ENCODE measurements at places on chromosomes 6 and 20.
A peak's percentile ranks its signal among the peaks of the same experiment; 100 is the strongest.

- peak; percentile 42 for DNase-seq
These were observed 631 bp downstream of the MDGA1 start for GRCh38 chr6:37696841-37697662.

- no peak for DNase-seq
These were observed 528.7 kb downstream of the CDH26 start for GRCh38 chr20:60486937-60487336.

GRCh38 chr6:166221040-166221439 is 53.4 kb upstream of the TBXT start:
- DNase-seq: no peak

DNA sequence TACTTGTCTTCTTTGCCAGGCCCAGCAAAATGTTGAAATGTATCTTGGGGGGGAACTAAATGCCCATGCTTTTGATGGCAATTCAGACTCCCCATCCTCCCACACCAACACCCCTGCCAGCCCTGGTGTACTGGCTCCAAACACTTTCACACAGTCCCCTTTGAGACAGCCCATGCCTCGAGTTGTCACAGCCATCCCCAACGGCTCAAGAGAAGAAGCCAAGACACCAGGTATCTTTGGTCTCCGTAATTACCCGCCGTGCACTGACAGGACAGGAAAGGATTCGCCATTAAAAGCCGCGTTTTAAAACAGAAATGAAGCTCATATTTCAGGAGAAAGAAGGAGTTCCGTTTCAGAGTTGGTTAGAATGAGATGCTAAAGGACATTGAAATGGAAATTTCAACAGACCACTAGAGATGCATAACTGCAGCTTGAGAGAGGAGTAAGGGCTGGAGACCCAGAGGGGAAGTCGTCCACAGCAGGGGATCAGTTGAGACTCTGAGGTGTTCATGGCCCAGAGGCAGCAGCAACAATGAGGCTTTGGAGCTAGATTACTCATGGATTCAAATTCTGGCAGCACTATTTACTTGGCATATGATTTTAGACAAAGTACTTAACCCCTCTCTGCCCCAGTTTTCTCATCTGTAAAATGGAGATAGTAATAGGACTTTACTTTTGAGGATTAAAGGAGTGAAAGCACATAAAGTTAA is 63.5 kb upstream of the ADGRF1 start:
- no peak for DNase-seq

GRCh38 chr20:56322681-56323080 is 36.1 kb upstream of the FAM210B start:
- no peak for DNase-seq

- no peak for DNase-seq
These were observed 119.9 kb downstream of the SULF2 start for GRCh38 chr20:47665221-47665991.

GRCh38 chr6:101992286-101992685 is 598.8 kb downstream of the GRIK2 start:
- DNase-seq: no peak

DNA sequence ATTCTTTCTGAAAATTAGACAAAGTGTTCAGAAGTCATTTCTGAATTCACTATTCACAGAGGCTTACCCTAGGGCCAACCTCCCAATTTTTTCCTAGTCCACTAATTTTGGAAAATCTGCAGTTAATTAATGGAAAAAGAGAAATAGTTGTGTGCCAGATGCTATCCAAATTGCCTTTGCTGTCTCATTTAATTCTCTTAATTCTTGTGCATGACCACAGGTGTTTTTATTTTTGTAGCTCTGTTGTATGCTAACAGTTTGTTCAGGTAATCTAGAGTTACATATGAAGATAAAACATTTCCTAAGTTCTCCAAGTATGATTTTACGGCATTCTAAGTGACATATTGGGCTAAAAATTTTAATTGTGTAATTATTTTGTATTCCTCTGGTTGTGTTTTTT is 96.8 kb downstream of the SCAF8 start:
- DNase-seq: no peak

GRCh38 chr6:34390531-34391472 is 1.7 kb downstream of the NUDT3 start:
- peak; percentile 22 for DNase-seq

DNA sequence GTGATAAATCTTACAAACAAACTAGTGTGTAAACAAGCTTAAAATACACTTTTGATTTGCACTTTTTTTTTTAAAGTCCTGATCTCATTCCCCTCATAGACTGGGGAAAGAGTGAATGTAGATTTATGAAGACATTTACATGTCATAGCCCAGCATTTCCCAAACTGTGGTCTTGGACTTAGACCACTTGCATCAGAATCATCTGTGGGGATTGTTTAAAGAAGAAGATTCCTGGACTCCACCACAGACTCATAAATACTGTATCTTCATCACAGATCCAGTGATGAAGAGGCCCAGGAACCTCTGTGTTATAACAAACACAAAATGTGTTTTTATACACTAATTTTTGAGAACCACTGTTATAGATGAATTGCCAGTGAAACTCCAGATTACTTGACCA is 99.5 kb downstream of the KCNQ5 start:
- DNase-seq: no peak

DNA sequence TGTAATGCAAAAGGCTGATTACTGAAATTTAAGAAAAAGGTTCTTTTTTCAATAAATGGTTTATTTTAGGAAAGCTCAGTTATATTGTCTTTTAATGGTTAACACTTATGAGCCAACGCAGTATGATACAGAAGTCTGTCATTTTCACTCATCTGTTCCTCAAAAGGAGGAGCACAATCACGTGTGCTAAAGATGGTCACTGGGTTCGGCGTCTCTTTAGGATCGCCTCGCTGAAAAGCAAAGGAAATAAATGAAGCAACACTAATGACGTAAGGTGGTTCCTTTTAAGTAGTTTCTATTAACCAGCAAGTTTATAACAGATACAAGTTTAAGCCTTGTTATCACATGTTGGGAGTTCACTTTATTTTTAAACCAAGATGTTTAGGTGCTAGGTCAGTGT is 125.7 kb downstream of the MAP3K4 start:
- DNase-seq: no peak

DNA sequence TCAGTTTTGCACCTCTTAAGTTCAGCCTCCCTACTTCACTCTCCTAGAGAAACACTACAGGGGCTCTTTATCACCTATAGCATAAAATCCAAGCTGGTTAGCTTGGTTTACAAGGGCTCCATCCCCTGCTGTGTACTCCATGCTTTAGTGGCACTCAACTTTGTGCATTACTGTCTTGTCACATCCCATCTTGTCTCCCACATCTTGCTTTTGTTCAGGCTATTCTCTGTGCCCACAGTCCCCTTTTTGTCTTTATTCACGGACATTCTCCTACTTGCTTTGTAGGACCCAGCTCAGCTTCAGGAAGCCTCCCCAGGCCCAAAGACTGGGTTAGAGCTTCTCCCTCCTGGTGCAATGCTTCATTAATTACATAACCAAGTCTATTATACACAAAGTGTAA is 107.9 kb upstream of the SPACA1 start:
- DNase-seq: no peak

DNA sequence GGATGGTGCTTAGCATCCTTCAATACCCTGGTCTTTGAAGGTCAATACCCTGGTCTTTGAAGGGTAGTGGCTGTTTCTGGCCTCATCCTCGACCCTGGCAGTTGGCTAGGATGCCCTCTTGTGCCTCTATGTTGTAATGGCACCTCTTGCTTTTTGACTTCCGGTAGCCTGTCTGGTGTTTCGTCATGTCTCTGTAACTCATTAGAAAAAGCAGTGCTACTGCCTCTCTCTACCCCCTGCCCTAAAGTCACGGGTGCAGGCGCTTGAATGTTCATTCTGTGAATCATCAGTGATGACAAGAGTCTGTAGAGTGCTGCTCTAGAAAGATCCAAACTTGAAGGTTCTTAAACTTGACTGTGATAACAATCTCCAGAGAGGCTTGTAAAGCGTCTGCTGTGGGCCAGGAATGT is 28.3 kb downstream of the RSPO4 start:
- no peak for DNase-seq

- no peak for DNase-seq
These were observed 82.4 kb downstream of the PPP1R3G start for GRCh38 chr6:5167501-5167900.

DNA sequence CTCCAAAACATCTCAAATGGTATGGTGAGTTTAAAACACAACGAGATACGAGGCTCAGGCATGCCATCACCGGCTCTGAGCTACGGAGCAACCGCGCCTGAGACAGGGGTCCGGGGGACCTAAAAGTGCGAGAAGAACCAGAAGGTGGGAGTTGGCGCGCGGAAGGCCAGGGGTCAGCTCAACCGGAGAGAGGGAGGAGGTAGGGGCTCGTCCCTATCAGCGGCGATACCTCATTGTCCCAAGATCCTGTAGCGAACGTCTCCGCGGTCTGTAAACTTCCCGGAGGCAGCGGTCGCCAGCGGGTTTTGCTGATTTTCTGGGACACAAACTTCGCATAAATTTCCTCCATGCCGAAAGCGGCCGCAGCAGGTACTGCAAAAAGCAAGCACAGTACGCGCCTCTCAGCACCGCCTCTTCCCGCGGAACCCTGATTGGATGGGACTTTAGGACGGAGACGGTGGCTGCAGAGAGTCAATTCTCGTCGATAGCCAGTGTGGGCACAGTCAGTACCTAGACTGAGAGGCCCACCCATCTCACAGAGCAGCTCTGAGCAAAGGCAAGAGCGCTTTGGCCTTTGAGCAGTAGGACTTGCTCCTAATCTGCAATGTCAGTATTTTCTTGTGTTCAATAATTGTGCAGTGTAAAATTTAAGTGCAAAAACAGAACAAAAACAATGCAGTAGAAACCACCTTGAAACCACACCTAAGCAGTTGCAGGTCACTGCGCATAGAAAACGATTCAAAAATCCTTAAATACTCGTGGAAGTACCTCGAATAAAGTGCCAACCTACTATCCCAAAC is at the start of gene NUP43:
Gene NUP43 (minus strand): TSS at position 383 of the 800 bp plus-strand sequence. CDS start 34 bp downstream, at position 349.
- DNase-seq: peak; percentile 96

DNA sequence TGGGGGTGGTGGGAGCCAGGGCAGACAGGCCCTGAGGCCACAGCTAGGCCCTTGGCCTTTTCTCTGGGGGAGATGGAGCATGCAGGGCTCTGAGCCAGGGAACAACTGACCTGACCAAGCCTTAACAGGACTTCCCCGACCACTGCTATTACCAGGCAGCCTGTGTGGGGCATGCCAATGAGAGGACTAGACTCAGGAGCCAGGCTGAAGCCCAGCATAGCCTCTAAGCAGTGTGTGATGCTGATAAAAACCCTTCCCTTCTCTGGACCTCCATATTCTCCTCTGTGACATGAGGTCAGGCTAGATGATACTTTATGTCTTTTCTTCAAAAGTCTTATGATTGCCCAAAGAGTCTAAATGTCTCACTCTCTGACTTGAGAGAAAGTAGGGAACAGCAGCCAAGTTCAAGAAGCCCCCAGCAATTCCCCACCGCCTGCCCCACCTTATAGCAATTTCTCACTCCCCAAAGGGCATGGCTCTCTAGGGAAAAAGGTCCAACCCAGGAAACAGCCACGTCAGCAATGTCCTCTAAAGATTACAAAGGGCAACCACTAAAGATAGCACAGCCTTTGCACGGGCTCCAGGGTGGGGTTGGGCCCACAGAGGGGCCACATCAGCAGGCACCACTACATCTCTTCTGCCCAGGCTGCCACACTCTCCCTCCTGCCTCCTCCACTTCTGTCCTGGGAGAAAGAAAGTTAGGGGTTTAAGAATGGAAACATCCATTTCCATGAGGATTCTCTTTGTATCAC is 71.3 kb downstream of the TRERF1 start:
- no peak for DNase-seq

GRCh38 chr6:83970582-83970981 is 63.0 kb upstream of the MRAP2 start:
- no peak for DNase-seq

- no peak for DNase-seq
These were observed 51.5 kb upstream of the TMEM200A start for GRCh38 chr6:130314271-130314670.

GRCh38 chr20:4856022-4856755 is 134.5 kb downstream of the PRND start:
- DNase-seq: no peak

- DNase-seq: no peak
These were observed 472.5 kb upstream of the BTBD3 start for GRCh38 chr20:11445161-11445560.

- peak; percentile 71 for DNase-seq
These were observed 103.5 kb downstream of the LAMP5 start for GRCh38 chr20:9617940-9618339.

DNA sequence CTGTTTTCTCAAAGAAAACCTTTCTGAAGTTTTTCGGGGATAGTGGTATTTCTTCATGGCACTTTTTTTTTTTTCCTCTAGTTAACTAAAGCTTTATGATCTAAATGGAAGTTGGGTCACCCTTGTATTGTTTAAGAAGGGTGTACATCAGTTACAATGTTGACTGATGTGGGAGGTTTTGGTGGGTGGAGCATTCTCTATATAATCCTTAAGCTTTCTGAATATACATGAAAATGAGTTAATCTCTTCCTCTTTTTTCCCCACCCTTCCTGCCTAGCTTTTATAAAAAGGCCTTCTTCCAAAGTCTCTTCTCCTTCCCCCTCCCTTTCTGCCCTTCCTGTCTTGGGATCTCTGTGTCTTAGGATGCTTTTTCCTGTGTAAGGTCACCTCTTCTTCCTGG is 47.2 kb downstream of the DHX35 start:
- no peak for DNase-seq

- DNase-seq: no peak
These were observed 2.6 kb downstream of the NT5E start for GRCh38 chr6:85452441-85452881.

- no peak for DNase-seq
These were observed 71.8 kb upstream of the TMEM181 start for GRCh38 chr6:158488065-158488464.

DNA sequence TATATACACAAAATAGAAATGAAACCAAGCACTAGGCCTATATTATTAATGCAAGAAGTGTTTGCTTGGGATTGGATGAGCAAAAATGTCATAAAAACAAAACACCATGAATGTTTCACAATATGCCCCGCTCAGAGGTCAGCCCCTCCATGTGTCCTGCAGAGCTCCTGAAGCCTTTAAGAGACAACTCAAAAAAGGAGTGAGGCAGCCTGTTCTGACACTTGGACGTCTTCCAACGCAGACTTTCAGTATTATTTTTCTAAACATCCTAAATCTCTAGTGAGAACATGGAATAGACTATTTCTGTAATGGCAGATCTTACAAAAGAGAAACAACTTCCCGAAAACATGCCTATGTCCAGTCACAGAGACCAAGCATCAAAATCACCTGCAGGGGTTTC is 322.6 kb downstream of the PRKN start:
- no peak for DNase-seq

Measured in NCI-H345 (cell line).